ENCODE measurements at places on chromosomes 6 and 20.

DNA sequence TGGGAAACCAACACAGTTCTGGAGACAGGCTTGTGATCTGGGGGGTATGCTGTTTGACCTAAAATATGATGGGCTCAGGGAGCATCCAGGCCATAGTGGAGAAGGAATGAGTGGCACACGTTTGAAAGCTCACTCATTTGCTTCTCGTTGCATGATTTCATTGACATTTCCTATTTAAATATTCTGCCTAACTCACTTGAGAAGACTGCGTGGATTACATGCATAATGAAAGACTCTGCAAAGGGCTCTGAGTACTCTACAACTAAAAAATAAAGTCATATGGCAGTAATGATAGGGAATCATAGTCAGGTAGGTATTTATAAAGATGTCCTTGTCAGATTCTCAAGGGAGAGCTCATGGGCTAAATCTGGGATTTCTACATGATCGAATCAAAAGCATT, 117.9 kb downstream of the LAMP5 start:
- DNase-seq, result no peak

GRCh38 chr6:121855521-121855920, 420.1 kb downstream of the GJA1 start:
- DNase-seq, result no peak

DNA sequence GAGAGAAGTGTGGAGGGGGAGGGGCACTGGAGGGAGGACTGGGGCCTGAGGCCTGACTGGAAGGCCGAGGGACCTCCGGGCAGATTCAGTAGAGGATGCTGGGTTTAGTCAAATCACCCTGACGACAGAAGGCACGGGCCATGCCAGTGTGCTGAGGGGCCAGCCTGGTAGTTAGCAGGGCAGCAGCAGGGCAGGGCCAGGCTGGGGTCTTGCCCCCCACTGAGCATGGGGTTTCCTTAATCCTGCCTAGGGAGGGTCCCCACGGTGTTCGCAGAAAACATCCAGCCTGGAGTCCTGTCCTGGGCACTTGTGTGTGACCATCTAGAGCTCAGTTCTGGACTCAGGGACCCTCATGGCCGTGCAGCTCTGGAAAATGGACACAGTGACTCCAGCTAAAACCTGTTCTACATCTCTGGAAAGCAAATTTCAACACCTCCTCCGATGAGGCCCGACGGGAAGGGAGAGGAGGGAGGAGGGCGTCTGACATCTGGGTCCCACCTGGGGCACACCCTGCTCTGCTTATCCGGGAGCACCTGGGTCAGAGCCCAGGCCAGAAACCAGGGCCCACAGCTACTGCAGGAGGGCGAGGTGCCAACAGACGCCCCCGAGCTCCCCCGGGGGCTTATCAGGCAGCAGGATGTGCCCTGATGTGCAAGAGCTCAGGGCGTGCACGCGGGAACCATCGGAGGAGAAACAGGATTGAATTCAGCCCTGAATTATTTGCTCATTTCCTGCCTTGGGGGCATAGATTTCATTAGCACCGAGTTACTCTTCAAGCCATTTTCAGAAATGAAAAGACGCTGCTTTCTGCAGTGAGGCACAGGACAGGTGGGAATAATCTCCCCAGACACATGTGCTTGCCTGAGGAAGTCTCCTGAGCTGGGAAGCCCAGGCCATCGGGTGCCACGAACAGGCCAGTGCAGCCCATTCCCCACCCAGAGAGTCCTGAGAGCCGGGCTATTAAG, 78.0 kb upstream of the MPC1 start:
- no peak for DNase-seq

GRCh38 chr6:163750431-163751031, 336.0 kb downstream of the QKI start:
- DNase-seq, result no peak

DNA sequence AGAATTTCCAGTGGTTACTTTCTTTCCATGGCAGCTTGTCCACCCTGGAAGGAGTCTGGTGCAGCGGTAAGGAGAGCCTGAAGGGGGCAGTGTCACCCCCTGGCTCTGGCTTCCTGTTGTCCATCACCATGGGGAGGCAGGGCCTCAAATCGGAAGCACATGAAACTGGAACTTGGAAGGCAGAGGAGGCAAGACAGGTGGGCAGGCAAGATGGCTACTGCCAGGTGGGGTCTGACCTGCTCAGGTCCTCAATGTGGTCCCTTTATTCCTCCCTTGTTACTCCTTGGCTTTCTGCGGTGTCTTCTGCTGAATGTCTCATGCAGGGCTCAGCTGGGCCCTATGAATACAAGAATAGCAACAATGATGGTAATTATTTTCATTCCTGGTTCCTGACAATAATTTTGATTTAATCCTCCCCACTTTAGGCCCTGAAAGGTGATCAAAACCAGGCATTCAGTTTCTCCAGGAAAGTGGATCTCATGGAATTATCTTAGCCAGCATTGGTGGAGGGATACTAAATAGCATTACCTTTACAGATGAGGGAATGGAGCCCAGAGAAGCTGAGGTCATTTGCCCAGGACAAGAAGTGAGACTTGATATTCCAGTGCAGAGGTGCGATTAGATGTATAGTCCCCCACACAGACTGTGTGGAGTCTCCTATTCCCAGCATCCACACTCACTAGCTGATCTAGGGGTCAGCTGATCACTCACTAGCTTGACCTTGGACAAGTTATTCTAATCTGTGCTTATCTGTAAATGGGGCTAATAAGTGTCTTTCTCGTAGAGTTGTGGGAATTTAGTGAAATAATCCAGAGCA, 17.6 kb upstream of the SNAI1 start:
- DNase-seq, result no peak

DNA sequence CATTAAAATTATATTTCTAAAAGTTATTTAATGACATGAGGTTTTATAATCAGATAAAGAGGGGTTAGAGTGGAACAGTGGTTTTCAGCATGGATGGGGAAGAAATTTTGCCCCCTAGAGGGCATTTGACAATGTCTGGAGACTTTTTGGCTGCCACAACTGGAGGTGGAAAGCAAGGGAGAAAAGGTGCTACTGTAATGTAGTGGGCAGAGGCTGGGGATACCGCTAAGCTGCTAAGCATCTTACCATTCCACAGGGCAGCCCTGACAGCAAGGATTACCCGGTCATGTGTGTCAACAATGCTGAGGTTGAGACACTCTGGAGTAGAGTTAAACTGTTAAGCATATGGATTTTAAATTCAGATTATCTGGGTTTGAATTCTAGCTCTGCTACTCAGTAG, 52.9 kb upstream of the FABP7 start:
- no peak for DNase-seq

DNA sequence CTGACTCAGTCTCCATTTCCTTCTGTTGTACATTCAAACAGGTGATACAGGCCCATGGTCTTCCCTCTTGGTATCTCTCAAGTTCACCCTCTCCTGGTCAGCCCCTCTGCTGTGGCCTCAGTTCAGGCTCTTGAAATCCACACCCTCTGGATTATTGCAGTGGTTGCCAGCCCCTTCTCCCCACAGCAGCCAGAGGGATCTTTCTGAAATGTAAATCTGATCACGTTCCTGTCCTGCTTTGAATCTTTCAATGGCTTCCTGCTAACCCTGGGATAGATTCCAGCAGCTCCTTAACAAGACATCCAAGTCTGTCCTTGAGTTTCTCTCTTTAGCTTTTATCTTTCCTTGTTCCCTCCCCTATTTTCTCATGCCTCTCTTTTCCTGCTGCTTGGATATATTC, 22.2 kb downstream of the CHMP4B start:
- no peak for DNase-seq

GRCh38 chr6:166305562-166306117, 2.6 kb downstream of the PRR18 start:
- no peak for DNase-seq

GRCh38 chr6:144585217-144585814, 300.2 kb downstream of the UTRN start:
- no peak for DNase-seq

DNA sequence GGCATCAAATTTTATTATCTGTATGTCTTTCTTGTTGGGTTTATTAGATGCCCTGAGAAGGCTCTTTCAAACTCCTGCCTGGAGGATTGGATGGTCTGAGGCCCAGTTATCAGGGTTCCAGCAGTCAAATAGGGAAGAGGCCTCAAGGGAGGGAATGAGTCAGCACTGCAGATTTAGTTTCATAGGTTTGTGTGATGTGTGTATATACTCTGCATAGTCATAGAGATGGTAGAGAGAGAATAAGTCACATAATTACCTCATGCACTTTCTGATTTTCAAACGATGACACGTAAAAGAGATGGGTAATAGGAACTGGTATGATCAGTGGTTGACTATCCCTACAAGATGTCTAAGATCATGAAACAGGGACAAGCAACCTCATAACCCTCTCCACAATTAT, 82.1 kb downstream of the ADAT2 start:
- no peak for DNase-seq

DNA sequence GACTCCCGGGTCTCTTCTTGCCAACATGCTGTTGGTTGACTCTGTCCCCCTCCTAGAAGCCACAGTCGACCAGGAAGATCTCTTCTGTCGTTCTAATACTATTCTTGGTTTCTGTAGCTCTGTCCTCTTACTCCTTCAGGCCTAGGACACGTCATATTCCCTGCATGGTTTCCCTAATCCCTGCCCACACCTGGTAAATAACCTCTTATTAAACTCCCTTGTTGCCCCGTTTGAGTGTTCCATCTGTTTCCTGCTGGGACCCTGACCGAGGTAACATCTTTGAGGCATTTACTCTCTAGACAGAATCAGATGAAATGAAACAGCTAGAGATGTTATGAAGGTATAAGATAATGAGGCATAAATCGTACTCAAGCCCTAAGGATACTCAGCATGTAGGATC, 68.1 kb downstream of the PLCB4 start:
- no peak for DNase-seq

- no peak for DNase-seq
Observed at GRCh38 chr6:150038202-150039062, 13.1 kb upstream of the RAET1L start.

GRCh38 chr20:62872184-62872847, 10.7 kb upstream of the TCFL5 start:
- no peak for DNase-seq

- peak; percentile 57 for DNase-seq
Observed at GRCh38 chr6:37566111-37566949, 66.6 kb upstream of the CCDC167 start.

DNA sequence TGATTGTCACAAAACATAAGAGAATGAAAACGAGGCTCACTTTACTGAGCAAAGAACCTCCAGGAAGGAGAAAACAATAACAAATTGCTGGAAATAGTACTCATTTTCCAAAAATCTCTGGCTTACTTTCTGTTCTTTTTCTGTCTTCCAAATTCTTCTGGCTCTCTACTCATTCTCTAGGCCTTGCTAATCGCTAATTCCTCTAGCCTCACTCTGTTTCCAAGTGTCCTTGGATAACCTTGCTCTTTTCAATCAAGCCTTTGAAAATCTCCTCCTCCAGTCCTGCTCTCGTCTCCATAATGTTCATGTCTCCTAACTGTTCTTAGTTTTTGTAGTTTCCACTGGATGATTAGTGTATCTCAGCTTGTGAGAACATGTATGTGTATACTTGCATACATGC, 96.2 kb upstream of the MAP7 start:
- DNase-seq, result no peak

DNA sequence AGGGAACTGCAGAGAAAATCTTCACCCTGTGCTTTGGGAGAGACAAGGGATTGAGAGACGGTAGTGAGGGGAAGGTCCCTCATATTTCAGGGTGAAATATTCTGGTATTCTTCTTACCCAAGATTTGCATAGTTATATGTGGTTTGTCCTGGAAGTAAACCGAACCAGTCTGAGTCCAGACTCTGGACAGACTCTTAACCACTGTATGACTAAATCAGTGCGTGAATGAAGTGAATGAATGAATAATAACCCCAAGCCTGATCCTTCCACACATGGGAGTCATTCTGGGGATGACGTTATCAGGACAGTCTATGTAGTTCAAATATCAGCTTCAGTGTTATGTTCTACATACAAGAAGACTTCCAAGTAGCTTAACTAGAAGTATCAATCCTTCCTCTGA, 690.7 kb downstream of the KIF16B start:
- no peak for DNase-seq

DNA sequence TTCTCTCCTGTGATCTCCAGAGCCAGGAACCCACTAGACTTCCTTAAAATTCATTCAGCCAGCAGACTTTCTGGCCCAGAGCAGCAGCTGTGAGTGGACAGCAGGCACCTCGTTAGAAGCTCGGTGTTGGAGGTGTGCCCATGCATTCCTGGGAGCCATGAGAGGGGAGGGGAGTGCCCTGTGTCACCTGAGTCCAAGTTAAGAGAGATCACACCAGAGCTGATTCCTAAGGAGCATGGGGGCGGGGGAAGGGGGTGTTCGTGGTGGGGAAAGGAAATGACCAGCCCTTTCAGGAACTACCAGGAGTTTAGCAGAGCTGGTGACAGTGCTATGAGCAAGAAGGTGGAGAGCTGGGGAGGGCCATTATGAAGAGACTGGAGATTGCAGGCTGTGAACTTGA, 46.9 kb downstream of the GFRA4 start:
- DNase-seq, result no peak

DNA sequence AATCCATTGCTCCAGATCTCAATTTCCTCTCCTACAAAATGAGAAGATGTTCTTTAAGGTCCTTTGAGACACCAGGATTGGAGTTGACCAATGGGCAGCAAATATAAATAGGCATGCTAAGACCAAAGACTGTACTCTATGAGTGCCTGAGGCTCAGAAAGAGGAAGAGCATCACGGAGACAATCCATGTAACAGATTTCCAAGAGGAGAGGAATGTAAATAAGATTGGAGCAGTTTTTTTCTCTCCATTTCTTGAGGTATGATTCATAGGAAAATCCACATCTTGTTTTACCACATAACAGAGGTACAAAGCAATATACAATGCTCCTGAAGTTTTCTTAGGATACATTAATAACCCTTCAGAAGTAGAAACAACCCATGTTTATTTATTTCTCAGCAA, 109.8 kb downstream of the UBE3D start:
- DNase-seq, result no peak

DNA sequence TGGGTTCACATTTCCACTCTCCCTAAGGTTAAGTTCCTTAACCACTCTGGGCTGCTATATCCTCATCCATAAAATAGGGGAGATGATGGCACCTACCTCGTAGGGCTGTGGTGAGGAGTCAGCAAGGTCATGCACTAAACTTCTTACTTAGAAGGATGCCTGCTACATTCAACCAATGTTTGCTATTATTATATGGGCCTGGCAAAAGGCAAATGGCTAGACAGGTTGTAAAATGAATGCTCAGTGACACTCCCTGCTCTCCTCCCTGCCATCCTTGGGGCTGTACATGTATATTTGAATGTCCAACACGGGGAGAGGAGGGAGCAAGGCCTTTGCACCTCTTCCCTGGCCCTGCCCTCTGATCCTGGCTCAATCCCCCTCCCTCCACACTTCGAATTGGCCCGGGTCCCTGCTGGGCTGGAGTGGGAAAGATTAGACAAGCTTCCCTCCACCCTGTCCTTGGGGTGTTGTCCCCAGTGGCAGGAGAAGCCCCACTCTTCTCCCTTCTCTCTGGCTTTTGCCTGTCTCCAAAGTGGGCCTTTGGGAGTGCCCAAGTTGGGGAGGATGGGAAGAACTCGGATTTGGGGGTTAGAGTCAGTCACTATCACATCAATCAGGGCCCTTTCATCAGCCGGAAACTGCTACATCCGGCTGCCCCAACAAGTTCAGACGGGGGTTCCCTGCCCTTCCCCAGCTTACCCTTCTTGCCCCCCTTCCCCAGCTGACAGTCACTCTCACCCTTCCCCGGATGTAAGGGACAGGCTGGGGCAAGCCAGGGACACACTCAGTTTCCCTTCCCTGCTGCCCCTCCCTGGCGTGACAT, 36.3 kb upstream of the VEGFA start:
- no peak for DNase-seq
